ENCODE measurements at places on chromosomes 1 and 21.

- no peak for DNase-seq
These were observed 1.4 kb upstream of the NVL start for GRCh38 chr1:224331326-224331725.

- no peak for DNase-seq
These were observed 305.9 kb downstream of the BARHL2 start for GRCh38 chr1:90411185-90411584.

- DNase-seq, result no peak
These were observed 500.8 kb upstream of the ADGRL2 start for GRCh38 chr1:81299892-81300291.

DNA sequence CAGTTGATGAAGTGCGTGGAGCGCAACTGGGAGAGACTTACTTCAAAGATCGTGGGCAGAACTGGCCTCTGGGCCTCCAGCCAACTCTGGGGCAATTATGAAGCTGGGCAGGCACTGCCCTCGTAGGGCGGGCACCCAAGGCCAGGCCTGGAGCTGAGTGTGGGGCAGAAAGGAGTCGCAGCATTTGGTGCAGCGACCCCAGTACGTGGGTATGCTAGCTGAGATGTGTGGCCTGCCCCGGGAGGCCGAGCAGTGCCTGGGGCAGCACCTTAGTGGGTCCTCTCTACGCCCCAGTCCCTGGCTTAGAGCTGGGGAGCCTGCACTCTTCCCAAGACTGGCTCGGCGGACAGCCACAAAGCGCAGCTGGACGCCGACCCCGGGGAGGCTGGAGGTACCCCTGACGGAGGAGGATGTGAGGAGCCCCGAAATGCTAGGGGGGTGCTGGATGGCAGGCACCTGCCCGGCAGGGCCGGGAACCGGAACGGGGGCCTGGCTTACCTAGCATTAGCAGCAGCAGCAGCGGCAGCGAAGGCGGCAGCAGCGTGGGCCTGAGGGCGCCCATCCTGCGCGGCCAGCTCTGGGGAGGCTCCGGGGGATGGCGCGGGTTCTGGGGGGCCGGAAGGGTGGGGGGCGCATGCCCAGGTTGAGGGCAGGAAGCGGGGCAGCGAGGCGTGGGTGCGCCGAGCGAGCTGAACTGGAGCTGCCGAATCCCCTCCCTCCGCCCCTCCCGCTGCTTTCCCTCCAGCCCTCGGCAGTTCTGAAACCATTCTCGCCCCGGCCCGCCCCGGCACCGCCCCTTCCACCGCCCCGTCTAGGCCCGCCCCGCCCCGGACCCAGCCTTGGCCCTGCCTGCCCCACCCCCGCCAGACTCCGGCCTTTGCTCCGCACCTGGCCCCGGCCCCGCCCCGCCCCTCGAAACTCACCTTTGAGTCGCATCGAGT lies at the start of gene IGSF8:
IGSF8 (minus strand) TSS at position 709 of the 941 bp plus-strand sequence; CDS start at position 562, 147 bp downstream.
- DNase-seq, result no peak

DNA sequence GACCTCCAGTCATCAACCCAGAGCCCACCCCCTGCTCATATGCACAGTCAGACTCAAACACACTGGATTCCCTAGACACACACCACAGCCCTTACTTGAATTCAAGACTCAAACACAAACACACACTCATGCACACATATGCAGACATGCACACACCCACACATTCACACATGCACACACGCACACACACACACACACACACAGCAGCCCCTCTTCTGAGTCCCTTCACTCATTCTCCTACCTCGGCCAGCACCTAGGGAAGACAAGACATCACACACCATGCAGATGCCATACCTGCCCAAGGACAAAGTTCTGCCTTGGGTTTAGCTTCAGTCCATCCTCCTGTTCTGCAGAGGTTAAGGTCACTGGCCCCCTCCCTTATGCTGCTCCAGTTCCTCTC lies 1.6 kb upstream of the HCRTR1 start:
- no peak for DNase-seq

- no peak for DNase-seq
These were observed 7.6 kb upstream of the COL18A1 start for GRCh38 chr21:45397381-45397780.

DNA sequence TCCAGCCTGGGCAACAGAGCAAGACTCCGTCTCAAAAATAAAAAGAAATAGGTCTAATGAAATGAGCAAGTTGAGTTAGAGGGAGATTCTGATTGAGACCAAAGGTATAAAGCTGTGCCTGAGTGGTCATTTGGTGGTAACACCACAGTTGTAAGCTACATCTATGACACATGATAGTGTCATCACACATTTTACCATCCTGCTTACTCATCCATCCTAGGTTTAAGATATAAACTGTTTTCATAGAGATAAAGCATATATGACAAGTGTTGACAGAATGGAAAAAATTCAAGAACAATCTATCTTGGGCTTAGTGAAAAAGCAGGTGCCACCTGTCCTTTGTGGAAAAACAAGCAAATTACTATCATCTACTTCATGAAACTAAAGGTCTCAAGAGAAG lies 7.1 kb upstream of the CFAP141 start:
- DNase-seq, result no peak

GRCh38 chr1:201562257-201562656 lies 23.3 kb downstream of the NAV1 start:
- DNase-seq, result no peak

DNA sequence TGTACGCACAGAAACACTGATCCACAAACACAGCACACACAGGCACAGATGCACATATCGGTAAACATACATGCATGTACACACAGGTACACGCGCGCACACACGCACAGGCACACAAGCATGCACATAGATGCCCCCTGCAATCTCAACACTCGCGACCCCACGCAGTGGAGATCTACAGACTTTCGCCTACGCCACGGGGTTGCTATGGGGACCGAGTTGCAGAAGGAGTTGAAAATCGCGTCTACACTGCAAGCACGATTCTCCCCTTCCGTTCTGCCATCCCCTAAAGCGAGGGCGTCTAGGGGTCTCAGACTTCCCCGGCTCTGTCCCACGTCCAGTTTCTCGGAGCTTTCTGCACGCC lies 826 bp downstream of the TRIM17 start:
- DNase-seq, result no peak

- no peak for DNase-seq
These were observed 14.3 kb downstream of the PROK1 start for GRCh38 chr1:110465038-110465813.

- DNase-seq, result no peak
These were observed 2.2 kb upstream of the CRABP2 start for GRCh38 chr1:156707417-156708217.
